ENCODE measurements at places on chromosomes 6 and 20. TPM values are rescaled to one million over a fixed set of nuclear protein-coding genes. Genes with fewer than 3 reads are reported as not detected.

DNA sequence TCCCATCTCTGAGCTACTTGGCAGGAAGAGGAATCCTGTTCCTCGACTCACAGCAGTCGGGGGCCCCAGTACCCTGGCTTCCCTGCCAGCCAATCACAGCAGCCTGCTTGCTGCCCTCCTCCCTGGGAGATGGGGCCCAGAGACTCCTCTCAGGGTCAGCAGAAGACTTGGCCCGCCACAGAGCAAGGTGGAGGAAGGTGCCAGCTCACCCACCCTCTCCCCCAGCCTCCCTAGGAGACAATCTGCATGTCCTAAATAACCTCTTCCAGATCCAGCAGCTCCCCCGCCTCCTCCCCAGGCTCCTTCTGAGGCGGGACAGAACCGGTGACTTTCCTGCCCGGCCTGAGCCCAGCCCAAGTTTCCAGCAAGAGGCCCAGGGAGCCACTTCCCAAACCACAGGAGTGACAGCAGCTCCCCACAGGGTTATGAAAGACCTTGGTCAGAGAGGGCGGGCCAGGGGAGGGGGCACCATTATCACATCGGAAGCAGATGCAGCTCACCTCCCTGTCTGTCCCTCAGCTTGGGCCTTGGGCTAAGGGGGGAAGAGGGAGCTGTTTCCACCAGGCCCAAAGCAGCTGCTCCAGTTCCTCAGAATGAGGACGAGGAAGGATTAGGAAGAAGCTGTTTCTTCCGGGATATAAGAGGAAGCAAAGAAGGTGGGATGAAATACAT is 2.3 kb downstream of the CCND3 start:
- no peak for DNase-seq

- no peak for DNase-seq
These were observed 237.1 kb upstream of the OPRM1 start for GRCh38 chr6:153801917-153802316.

KCNK17 gene
- not detected for total RNA-seq

ESR1 gene
- total RNA-seq = not detected

Data from epithelial cell of proximal tubule (primary cell).